HS-5 (cell line): ENCODE measurements at places on chromosomes 2 and 18.

- no peak for DNase-seq
Observed at GRCh38 chr2:234076451-234076850, 25.9 kb downstream of the SPP2 start.

- no peak for DNase-seq
Observed at GRCh38 chr2:65931056-65931455, 498.7 kb upstream of the SPRED2 start.

DNA sequence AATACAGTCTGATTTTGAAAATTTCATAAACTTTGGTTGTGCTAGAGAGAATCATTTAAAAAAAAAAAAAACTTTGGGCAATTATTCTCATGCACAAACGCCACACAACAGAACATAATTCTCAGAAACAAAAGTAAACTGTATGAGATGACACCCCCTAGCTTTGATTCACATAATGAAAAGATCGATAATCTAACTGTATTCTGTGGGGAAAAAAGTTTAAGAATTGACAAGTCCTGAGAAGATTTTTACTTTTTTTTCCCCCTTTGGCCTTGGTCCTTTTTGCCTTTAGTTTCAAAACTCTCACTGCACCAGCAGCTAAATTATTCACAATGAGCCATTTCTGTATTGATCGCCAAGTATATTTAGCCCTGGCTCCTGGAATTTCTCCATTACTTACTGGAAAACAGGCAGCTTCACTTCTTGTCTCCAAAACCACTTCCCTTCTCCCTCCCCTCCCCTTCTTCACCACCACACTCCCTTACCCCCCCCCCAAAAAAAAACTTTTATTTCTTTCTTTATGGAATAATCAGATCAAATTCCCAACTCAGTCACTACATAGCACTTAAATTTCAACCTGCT is 2.0 kb downstream of the IKZF2 start:
- no peak for DNase-seq

- no peak for DNase-seq
Observed at GRCh38 chr2:109607766-109608165, 6.0 kb downstream of the SEPTIN10 start.

- no peak for DNase-seq
Observed at GRCh38 chr18:49778826-49779465, 34.4 kb downstream of the ACAA2 start.

DNA sequence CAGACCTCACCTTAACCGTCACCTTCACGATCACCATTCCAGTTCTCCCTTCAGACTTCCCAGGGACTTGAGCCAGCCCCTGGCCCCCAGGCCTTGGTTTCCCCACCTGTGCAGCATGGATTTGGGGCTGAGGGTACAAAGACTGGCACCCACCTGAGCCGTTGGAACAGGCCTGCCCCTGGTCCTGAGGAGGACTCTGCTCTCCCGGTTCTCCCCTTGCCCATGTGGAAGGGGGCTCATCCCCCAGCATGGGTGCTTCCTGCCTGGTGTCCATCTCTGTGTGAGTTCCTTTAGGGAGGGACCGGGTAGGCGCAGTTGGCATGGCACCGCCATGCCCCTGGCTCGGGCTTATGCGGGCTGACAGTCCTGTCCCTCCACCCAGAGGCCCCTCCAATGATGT is 10.9 kb upstream of the GPR35 start:
- DNase-seq, result no peak

DNA sequence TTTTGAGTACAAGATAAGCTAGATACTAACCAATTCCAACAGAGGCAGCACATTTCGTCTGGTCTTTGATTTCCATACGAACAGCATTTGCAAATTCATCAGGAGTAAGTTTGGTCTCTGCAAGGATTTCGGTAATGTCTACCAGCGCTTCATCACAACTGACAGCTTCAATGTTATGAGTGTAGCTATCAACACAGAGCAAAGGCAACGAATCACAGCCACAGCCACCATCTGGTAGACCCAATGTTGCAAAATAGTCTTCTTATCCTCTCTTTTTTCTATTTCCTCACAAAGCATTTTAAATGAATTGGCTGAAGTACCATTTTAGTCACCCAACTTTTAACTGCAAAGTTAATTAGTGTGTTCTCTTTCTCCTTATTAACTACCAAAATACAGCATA is 68.3 kb downstream of the REV1 start:
- DNase-seq, result peak; percentile 57

GRCh38 chr2:64454386-64455332 is 697 bp downstream of the LGALSL start:
- no peak for DNase-seq

GRCh38 chr2:147082850-147083522 is 761.8 kb upstream of the ACVR2A start:
- peak; percentile 38 for DNase-seq

- no peak for DNase-seq
Observed at GRCh38 chr2:224973112-224974016, 68.9 kb downstream of the DOCK10 start.

- DNase-seq, result peak; percentile 41
Observed at GRCh38 chr2:219171231-219171651, 1.4 kb upstream of the SLC23A3 start.

GRCh38 chr2:78020491-78020890 is 498.3 kb upstream of the LRRTM4 start:
- no peak for DNase-seq

- no peak for DNase-seq
Observed at GRCh38 chr18:24232800-24233199, 93.9 kb downstream of the CABYR start.

GRCh38 chr2:43375746-43376522 is 149.5 kb upstream of the ZFP36L2 start:
- no peak for DNase-seq

DNA sequence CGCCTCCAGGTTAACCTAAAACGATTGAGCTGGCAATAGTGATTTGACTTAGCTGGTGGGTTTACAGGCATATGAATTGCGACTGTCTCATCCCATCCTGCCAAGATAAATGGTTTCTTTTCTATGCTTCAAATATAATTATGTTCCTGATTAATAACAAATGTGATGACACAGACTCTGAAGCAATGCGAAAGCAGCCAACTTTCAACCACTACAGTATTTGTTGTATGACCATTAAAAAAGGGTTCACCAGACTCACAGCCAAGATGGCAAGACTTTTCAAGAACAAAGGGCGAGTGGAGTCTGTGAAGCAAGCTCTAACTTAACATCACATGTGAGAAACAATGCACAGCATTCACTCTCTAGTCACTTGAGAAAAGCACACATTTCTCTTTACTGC is 186.6 kb downstream of the PID1 start:
- no peak for DNase-seq

DNA sequence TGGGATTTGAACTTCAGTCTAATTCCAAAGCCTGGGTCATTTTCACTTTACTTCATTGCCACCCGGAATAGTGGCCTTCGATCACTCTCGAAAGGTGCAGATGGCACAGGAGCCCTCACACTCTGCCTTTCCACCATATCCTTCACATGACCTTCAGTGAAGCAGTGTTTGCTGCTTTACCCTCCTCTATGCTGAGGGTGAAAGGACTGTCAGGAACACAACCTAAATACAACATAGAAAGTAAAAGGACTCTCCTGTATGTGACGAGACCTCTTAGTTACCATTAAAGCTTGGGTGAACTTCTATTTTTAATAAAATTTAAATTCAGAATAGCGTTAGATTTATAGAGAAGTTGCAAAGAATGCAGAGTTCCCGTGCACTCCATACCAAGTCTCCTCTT is 148.5 kb downstream of the TANC1 start:
- no peak for DNase-seq

DNA sequence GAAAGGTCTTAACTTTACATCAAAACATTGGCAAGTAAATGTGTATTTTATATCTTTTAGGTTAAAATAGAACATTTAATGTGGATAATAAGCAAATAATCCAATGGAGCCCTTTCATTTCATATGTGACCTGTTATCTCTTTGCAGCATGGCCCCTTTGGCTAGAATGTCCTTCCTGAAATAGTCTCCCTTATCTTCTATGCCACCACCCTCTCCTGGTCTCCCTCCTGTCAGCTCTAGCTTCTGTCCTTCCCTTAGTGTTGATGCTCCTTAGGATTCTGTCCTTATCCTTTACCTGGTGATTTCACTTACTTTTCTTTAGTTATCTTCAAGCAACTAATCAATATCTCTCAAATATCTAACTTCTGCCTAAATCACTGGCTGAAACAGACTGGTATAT is 87.1 kb upstream of the TFCP2L1 start:
- DNase-seq, result no peak

DNA sequence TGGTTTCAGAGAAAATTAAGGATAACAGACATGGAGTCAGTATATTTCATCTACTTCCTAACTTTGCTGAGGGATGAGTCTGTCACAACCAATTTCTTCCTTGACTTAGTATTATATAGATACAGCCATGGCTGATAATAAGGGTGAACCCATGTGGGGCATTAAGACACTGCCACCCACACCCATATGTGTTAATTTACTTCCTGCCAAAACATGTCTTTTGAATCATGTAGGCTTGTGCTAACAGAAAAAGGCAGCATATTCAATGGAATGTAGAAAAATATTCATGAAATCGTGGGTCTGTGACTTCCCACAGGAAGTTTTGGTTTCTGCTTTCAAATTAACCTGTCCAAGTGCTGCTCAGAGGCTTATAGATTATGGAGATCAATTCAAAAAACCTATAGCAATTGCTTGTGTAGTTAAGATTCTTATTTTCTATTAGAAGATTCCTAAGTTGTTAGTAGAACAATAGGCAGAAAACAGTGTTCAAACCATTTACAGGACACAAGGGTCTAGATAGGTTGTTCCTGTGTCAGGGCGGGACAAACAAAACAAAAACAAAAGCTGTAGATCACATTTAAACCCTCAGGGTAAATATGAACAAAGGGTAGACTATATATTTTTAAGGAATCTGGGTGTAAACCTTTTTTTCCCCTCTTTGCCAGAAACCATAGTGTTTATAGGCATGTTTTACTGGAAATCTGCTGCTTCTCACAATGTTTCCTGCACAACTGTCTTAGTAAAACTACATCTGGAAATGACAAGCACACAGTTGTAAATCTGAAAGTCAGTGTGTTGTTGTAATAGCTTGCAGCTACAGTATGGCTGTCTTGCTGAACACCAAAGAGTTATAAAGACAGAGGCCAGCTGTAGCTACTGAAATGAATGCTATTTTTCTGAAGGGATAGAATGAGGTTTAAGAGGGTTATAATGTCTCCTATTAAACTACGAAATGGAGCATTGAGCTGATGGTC is 691.2 kb downstream of the EPHA4 start:
- no peak for DNase-seq

- DNase-seq, result no peak
Observed at GRCh38 chr18:23964282-23965238, 50.0 kb upstream of the TTC39C start.

DNA sequence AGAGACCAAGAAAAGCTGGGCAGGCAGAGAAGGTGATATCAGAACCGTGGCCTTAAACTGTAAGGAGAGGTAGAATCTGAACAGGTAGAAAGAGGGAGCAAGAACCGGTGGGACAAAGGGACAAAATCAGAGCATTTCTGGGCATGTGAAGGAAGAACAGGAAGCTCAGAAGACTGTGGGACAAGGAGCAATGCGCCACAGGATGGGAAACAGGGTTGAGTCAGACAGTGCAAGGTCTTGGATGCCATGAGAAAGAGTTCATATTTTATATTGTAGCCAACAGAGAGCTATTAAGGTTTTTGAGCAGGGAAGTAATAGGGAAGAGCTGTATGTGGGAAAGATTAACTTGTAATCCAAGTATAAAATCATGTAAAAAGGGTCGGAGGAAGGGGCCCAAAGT is 106.4 kb upstream of the UGP2 start:
- DNase-seq, result no peak

DNA sequence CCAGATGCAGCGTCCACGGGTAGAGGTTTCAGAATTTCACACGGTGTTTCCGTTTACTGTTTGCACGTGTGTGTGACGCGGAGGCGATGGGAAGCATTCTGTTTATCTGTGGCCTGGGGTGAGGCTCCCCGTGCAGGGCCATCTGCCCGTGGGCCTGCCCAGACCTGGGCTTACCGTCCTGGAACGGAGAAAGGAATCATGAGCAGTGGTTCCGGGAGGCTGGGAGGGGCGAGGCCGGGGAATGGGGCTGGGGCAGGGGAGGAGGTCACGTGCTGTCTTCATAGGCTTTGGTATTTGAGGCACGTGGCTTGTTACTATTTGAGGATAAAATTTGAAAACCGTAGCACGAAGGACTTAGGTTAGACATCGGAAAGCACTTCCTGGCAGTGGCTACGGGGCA is 77.9 kb downstream of the RTP5 start:
- DNase-seq, result no peak

DNA sequence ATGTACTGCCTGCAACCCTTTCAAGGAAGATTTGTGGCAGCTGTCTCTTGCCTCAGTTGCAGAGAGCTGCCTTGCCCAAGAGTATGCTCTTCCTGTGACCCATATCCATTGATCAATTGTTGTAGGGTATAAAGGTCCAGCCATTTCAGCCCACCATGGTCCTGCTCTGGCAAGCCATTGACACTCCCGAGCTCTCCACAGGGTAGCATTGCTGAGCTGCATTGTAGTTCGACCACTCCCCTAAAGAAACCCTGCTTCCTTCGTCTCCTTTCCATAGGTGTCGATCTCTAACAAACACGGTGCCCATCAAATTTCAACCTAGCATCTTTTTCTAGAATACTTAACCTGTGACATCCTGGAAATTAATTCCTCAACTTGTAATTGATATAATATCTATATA is 104.9 kb upstream of the NDUFV2 start:
- DNase-seq, result no peak

- DNase-seq, result no peak
Observed at GRCh38 chr2:165055082-165055851, 99.9 kb upstream of the SLC38A11 start.

GRCh38 chr2:85441864-85442263 is 23.4 kb downstream of the SH2D6 start:
- DNase-seq, result no peak

DNA sequence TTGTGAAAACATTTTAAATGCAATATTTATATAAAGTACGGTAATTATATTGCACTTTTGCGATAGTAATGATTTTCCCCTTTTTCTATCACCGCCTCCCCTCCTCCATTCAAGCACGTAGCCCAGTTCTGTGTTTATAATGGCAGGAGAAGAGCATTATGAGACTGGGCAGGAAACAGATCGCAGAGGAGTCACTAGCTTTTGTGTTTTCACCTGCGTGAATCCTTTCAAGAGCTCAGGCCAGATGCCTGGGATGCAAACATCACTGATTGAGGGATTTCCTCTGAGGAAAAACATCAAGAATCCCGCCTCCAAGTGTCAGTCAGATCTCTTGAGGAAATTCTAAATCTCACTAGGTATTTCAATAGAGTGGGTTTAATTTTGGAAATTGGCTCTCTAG is 178.4 kb upstream of the FN1 start:
- DNase-seq, result no peak

- DNase-seq, result no peak
Observed at GRCh38 chr18:49890041-49890440, 76.7 kb upstream of the ACAA2 start.

DNA sequence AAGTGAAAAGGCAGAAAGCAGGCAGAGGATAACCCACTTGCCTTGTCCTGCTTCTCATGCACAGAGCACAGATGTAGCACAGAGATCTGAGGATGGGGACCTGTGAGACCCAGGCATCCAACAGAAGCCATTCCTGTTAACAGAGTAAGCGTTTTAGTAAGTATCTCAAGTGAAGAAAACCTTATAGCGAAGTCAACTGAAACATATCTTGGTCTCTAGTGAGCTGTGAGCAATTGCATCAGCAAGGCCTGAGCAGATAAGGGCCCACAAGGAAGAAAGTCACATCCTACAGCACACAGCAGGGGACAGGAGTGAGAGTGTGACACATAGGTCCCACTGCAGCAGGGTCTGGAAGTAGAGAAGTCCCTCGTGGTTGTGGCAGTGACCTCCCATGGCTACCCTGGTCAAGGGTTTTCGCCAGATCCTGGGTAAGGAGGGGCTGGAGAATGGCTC is 248.7 kb upstream of the TNP1 start:
- DNase-seq, result no peak
